ENCODE measurements at places on chromosomes 2 and 18.

DNA sequence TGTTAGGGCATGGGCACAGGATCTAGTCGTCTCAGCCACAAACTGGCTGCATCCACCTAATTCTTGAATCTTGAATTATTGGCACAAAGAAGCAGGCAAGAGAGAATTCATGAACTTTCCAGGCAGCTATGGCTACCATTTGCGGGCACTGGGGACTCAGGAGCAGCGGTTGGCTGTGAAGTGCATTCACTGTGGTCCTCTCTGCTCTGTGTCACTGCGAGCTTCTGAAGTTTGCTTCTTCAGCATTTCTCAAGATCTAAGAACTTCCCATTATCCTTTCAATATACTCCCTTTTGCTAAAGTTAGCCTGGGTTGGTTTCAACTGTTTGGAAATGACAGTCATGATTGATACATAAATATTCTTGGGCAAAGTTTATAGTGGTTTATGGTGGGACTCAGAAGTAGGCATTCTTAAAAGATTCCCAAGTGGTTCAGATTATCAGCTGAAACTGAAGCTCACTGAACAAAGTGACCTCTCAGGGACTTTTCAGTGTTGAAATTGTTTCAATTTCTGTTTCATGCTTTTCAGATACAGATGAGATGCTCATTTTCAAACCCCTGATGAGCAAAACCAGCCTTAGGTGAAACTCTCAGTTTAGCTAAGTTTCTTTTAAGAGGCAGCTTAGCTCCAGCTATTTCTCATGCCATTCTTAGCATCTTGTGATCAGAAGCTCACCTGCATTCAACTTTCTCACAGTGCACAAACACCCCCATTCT lies 1258.3 kb upstream of the GYPC start:
- peak; percentile 93 for DNase-seq

DNA sequence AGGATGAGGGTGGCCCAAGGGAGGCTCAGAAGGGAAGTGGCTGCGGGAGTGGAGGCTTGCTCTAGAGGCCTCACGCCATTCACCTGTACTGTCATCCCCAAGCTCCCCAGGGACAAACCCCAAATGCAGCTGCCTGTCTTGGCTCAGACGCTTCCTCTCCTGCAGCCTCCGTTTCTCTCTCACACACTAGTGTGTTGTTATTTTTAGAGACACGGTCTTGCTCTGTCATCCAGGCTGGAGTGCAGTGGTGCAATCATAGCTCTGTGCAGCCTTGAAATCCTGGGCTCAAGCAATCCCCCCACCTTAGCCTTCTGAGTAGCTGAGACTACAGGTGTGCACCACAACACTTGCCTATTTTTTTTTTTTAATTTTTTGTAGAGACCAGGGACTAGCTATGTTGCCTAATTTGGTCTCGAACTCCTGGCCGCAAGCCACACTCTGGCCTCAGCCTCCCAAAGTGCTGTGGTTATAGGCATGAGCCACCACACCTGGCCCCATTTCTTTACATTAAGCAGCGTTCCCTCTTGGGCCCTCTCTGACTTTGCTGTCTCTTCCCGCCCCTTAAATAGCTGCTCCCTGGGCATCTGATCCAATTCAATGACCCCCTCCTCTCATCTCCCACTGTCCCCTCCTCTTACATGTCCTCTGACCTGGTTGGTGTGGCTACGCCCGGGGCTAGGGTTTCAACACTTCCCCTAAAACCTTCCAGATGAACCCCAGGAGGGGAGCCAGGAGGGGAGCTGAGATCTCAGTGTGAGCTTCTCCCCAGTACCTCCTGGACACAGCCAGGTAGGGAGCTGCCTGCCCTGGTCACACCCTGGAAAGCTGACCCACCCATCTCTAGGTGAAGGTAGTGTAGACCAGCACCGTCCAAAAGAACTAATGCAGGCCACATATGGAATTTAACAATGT lies 24.0 kb upstream of the LOXHD1 start:
- DNase-seq: no peak

DNA sequence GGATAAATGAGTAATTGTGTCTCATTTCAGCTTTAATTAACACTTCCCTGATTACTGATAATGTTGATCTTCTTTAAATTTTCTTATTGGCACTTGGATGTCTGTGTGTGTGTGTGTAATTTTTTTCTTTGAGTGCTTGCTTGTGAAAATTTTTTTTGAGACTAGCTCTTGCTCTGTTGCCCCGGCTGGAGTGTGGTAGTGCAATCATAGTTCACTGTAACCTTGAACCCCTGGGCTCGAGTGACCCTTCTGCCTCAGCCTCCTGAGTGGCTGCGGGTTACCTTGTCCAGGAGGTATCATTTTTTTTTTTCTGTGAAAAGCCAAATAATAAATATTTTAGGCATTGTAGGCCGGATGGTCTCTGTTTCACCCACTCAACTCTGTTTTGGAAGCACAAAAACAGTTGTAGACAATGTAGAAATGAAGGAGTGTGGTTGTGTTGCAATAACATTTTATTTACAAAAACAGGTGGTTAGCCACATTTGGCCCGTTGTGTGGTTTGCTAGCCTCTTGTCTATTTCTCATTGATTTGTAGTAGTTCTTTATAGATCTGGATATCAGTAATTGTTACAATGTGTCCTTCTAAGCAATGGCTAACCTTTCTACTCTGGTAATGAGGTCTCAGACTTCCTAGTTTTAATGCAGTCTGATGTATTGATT lies 7.9 kb downstream of the IL1RL2 start:
- DNase-seq: no peak

DNA sequence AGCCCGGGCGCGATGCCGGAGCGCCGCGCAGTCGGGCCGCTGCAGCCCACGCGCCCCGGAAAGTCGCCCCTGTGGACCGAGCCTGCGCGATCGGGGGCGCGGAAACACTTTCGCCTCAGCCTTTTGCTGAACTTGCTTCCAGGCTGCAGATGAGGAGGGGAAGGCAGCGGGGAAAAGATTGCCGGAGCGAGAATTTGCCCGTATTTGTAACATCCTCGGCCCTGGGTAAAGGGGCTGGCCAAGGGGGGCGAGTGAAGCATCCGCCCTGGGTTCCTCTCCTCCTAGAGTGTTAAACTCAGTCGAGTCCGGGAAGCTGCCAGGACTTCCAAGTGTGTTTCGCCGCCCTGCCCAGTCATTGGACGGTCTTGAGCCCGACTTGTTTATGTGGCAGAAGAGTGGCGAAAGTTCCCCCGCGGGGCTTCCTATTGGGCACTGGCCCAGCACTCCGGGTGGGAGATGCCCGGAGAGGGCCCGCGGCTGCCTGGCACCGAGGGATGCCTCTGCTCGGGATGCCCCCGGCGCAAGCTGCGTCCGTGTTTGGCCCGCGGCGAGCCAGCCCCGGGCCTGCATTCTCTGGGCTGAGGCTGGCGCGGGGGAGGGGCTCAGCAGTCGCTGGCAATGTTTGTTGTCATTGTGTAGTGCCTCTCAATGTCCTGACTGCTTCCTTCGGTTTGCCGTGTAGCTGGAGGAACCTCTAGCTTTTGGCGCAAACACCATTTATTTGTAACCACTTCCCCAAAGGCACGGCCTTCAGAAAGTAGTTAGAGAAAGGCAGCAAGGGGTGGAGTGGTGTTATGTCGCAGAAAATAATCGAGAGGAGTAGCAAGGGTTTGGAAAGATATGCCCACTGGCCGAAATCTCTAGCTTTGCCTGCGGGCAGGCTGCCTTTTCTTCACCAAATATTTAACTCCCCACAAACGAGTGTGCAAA lies 1.1 kb downstream of the CYBRD1 start:
- no peak for DNase-seq
